Mesangial cell (primary cell): ENCODE measurements at places on chromosomes 4 and X. TPM values are rescaled to one million over a fixed set of nuclear protein-coding genes. Genes with fewer than 3 reads are reported as not detected.

Gene CPLX1
- 0.16 and 1.8 TPM in 2 replicates for total RNA-seq

Gene SCML2
- total RNA-seq = 0.38 and 1.1 TPM in 2 replicates

Gene ARL9
- total RNA-seq = 0.98 and 1.6 TPM in 2 replicates

Gene DMP1
- not detected in 2 replicates for total RNA-seq

Gene RADX
- total RNA-seq = 0.65 and 0.76 TPM in 2 replicates

Gene EXOC1L
- not detected in 2 replicates for total RNA-seq

Gene S100P
- not detected in 2 replicates for total RNA-seq

Gene TLR2
- total RNA-seq = 7.8 and 9.3 TPM in 2 replicates

Gene EDA2R
- total RNA-seq = 2.0 and 2.9 TPM in 2 replicates

Gene XAGE1A
- not detected in 2 replicates for total RNA-seq

Gene CENPVL2
- not detected in 2 replicates for total RNA-seq

Gene ZNF280C
- 3.4 and 3.9 TPM in 2 replicates for total RNA-seq

Gene OPHN1
- 2.8 and 8.1 TPM in 2 replicates for total RNA-seq

Gene NEIL3
- total RNA-seq = 0.76 and 11.4 TPM in 2 replicates

Gene XG
- total RNA-seq = not detected in 2 replicates

Gene ETDB
- not detected in 2 replicates for total RNA-seq

Gene SYTL5
- total RNA-seq = 0.13 and 0.16 TPM in 2 replicates

Gene FAM13A
- total RNA-seq = 4.9 and 6.0 TPM in 2 replicates

Gene MMRN1
- total RNA-seq = not detected in 2 replicates

Gene CSAG2
- total RNA-seq = not detected in 2 replicates

Gene GPR101
- total RNA-seq = not detected in 2 replicates

Gene ADH6
- total RNA-seq = 0.13 TPM in 1 of 2 replicates, not detected in the other

Gene SHROOM3
- 22.2 and 28.9 TPM in 2 replicates for total RNA-seq

Gene INTS6L
- total RNA-seq = 1.6 and 3.2 TPM in 2 replicates
